Putamen (tissue), 1 donor: ENCODE measurements at places on chromosomes 1 and 21.

DNA sequence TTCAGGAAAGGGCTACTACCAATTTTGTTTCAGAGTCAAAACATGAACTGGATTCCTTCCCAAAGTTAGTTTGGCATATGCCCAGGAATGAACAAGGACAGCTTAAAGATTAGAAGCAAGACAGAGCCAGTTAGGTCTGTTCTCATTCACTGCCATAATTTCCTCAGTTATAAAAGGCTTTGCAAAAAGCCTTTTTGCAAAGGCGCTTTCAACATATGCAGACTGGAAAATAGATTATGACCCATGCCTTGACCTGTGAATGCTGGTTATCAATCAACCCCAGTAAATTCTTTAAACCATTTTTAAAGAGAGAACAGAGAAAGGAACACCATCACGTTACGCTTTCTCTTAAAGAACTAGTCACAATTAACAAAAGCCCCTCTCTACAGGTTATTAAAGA, 1.7 kb upstream of the FRRS1 start:
- DNase-seq, result no peak

GRCh38 chr1:6587261-6588005, 7.6 kb downstream of the ZBTB48 start:
- DNase-seq, result peak; percentile 68

DNA sequence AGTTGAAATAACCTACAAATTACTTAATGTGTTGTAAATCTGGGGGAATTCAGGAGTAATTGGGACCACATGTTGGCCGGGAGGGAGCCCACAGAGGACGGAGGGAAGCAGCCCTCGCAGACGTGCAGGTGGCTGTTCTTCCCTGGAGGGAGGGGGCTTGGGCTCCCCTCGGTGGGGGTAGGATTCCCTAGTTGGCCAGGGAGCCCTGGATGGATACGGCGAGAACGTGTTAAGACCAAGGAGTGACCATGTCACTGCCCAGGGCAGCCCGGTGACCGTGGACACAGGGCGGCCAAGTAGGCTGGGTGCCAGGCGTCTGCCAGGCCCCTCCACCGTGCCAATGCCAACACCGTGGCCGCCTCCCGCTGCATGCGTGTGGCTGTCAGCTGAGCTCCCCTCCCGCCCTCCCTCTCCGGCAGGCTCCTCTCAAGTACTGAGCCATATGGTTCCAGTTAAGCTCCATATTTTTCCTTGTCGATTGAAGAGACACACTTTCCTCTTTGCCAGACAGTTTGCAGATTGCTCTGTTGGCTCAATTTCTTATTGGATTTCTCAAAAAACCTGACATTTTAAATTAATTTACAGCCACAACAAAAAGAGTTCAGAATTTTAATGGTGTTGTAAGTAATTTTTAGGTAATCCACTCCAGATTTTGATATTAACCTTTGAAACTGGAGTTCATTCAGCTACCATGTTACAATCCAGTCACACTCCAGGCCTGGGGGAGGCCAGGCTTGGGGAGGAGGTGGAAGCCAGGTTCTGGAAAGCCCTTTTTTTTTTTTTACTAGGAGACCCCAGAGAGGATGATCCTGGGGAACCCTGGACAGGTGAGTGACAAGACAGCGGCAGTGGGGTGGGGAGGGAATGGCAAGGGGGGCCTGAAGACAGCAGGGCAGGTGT, 71.2 kb downstream of the CASZ1 start:
- DNase-seq, result no peak

DNA sequence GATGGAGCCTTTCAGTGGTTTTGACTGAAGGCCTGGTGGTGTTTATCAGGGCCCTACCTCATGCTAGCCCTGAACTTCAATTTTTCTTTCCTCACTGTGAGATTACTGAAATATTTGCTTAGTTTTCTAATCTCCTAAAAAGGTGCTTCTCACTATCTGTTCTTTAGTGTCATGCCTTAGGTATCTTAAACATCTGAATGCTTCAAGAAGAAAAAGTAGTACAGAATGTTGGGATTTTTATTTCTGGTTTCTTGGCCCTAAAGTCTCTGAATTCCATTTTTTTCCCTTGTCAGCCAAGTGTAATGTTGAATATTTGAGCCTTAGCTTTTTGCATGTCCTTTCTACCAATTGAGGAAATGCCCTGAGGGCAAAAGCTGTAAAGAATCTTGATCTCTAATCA, 47.9 kb upstream of the PRKACB start:
- DNase-seq, result no peak

DNA sequence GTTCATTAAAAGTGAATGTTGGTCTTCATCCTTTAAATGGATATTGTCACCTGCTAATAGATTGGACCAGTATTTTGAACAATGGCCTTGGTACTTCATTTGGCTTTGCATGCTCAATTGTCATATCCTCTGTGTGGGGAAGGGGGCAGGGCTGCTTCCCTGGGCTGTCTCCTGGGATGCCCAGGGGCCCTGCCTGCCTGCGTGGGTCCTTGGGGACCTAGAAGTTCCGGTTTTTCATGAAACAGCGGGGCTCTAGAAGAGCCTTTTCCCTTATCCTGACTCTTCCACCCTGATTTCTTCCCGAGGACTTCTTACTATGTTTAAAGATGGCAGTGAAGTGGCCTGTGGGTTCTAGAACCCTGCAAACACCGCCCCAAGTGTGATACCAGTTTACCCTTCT, 97.5 kb downstream of the DISC1 start:
- no peak for DNase-seq

- no peak for DNase-seq
These were observed 70.3 kb upstream of the TINAGL1 start for GRCh38 chr1:31505911-31506497.

GRCh38 chr1:180912801-180913565, at the start of gene KIAA1614:
TSS of gene KIAA1614 (plus strand) at chr1:180912897. CDS start at chr1:180913244, 347 bp downstream.
- DNase-seq, result peak; percentile 29
